NCI-H2081 (cell line): ENCODE measurements at places on chromosomes 7 and 10.

DNA sequence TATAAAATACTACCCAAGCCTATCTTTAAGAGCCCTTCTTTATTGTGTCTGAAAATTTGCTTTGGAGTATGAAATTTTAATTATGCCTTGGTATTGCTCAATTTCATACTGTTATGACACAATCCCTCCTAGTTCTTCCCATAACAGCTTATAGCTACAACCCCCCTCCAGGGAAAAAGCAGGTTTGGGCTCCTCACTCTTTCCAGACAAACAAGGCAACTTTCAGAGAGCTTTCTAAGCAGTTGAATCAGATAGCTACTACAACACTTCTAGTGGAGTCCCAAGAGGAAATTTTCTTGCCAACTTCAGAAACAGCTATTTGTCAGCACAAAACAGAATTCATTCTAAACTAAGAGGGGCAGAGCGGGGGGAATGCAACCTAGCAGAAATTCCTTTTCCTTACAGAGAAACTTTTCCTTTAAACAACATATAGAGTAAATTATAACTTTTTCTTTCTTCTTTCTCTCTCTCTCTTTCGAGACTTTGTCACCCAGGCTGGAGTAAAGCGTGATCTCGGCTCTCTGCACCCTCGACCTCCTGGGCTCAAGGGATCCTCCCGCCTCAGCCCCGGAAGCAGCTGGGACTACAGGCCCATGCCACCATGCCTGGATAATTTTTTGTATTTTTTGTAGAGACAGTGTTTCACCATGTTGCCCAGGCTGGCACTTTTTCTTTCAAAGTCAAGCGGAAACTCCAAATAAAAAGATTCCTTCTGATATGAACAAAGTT lies 26.0 kb upstream of the JMJD1C start:
- DNase-seq, result no peak

GRCh38 chr10:34504534-34504933 lies 310.6 kb downstream of the PARD3 start:
- no peak for DNase-seq

GRCh38 chr7:133797818-133798520 lies 329.2 kb upstream of the LRGUK start:
- no peak for DNase-seq

DNA sequence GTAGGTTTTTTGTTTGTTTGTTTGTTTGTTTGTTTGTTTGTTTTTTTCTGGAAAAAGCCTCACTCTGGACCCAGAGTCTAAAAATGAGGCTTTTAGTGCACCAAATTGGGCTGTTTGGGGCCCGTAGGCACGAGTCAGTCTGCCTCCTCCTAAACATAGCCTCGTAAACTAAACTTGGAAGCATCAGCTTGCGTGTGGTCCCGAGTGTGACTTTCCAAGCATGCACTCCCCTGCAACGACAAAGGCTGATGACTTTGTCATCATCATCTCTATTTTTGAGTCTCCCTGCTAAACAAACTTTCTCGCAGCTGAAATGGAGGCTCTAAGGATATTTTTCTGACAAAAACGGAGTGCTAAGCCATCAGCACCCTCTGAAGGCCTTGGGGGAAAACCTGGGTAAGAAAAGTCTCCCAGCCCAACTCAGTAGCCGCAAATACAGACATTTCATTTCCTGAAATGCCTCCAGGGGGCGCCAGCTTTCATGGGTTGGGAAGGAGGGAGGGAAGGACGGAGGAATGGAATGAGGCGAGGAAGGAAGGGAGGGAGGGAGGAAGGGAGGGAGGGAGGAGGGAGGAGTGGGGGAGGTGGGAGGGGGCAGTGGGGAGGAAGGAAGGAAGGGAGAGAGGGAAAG lies 245.9 kb downstream of the KCNMA1 start:
- DNase-seq, result peak; percentile 74

GRCh38 chr10:31099094-31099493 lies 67.4 kb upstream of the ZNF438 start:
- DNase-seq, result no peak

DNA sequence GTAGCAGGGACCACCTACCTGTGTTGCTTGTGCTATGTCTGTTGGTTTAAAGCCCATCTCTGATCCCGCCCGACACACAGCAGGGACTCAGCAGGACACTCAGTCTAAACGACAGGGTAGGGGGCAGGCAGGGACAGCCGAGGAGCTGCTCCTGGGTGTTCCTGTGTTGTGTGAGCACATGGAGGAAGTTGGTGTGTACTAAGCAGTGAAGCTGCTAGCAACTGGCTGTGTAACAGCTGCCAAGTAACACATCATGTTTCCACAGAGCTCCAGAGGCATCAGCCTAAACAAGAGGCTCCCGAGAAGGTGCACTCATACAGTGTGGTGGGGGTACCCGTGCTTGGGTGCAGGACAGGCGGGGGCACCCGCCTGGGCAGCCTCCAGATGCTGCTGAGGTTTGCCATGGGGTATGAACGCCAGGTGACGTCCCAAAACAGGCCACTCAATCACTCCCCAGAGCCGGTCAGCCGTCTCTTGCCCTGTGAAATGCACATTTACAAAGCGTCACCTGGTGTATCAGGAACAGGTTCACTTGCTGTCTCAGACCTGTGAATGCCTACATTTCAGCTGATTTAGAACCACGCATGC lies 59.6 kb downstream of the PTPRN2 start:
- DNase-seq, result peak; percentile 92

DNA sequence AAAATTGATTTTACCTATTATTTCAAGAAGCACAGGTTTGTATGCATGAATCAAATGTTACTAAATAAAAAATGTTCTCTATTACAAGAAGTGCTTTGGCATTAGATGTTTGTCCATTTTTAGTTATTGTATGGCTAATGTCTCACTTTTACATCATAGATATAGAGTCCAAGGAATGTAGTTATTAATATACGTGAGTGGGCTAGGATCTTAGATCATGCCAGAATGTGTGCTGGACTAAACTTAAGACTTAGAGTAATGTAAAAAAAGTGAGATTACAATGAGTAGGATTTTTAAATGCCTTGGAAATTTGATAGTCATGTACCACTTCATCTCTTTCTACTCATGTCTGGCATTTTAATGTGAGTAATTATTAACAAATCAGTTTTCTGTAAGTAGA lies 196.6 kb downstream of the ARL4A start:
- no peak for DNase-seq

DNA sequence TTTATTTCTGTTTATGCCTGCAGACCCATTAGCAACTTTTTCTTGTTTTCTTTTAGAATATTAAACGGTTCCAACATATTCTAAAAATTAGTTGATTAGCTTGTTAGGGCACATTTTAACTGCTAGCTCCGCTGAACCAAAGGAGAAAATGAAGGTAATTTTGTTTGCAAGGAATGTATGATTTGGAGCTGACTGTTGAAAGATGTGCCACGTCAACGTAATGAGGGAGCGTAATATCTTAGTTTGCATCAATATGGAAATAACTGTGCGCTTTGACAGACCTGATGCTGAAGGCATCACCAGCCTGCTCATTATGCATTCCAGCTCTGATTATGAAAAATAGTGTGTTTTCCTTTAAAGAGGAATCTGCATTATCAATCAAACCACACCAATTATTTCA lies 102.0 kb upstream of the CTBP2 start:
- no peak for DNase-seq

DNA sequence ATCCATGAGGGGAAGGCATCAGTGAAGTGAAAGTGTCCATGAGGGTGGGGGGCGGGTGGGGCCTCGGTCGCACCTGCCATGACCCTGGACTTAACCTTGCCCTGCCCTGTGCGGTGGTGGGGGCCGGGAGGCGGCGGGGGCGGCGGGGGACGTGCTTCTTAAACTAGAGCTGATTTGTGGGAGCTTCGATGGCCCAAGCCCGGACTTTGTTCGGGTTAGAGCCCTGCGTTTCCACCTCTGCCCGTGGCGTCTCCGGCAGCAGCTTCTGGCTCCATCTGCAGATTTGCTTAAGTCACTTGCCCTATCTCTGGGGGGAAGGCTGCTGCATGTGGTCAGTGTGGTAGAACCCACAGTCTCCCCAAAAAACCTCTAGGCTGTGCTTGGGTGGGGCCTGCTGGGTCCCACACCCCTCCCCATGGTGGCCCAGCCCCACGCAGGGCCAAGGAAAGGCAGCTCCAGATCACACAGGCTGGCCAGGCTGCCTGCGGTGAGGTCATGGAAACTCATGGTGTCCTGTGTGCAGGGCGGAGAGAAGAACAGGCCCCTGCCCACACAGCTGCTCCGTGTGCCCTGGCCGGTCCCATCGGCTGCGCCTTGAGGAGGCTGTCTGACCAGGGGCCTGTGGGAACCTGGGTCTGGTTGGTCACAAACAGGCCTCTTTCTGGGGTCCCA lies 93.2 kb downstream of the INPP5A start:
- DNase-seq, result no peak

GRCh38 chr7:4692055-4692454 lies 10.0 kb downstream of the FOXK1 start:
- no peak for DNase-seq

GRCh38 chr10:75613685-75614504 lies 182.5 kb downstream of the LRMDA start:
- DNase-seq, result no peak

GRCh38 chr7:142298627-142299026 lies 40.8 kb upstream of the PRSS58 start:
- DNase-seq, result no peak

DNA sequence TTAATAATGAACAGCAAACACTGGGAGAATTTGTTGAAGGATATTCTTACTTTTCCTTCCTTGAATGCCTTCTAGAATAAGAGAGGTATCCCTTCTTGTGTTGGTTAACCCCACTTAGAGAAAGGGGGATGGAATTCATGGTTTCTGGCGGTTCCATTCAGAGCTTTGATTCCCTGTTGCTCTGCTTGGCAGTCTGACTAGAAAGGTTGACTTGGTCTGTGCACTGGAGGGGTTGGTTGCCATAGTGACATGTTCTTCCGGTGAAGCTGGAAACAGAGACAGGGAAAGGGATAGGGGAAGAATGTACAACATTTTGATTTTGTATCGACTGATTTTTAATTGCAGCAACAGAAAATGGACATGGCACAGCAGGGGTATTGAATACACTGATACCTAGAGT lies 2.5 kb downstream of the TMEM178B start:
- DNase-seq, result peak; percentile 76

DNA sequence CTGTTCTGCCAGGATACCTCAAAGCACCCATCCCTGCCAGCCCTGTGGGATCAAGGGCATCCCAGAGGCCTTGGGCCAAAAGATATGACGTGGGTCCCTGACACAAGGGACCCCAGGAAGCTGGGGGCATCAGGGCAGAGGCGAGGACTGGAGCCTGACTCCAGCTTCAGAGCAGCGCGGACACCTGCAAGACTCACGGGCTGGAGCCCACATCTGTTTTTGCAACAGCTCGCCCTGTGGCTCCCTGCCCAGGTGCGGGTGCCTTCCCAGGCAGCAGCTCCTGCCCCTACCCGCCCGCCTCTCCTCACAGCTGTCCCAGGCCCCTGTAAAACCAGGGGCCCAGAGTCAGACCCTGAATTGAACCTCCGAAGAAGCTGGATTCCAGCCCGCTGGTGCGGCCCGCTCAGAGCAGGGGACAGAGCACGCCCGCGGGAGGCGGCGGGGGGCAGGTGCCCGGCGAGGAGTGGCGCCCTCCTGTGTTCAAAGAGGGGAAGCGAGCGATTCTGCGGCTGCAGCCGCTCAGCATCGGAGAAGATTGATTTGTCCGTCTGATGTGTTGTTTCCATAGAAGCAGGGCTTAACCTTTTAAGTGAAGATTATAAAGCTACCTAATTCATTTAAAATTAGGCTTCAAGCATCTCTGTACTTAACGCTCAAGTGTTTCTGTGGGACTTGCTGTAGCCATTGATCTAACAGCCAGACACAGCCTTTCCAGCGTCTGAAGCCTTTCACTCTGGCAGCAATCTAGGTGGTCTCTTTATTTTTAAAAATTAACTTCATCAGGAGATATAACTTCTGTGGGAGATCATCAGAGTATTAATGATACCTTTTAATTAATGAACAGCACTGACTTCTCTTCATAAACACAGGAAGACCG lies 88.4 kb downstream of the BEND7 start:
- DNase-seq, result peak; percentile 27

DNA sequence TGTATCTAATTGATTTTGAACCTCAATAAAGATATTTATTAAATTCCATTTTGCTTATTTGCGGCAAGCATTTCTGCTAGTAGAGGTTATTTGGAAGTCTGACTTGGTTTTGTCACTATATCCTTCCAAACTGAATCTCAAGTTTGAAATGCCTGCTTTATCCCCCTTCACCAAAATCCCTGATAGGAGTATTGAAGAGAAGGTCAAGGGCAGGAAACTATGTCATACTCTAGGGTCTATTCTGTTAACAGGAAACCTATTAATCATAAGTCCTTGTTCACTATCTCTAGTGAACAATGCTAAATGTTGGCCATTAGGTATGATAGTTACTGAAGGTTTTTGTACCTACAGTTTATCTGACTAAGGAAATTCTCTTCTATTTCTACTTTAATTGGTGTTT lies 11.5 kb downstream of the GNAT3 start:
- DNase-seq, result no peak

GRCh38 chr7:80608336-80608735 lies 30.1 kb upstream of the CD36 start:
- DNase-seq, result no peak

DNA sequence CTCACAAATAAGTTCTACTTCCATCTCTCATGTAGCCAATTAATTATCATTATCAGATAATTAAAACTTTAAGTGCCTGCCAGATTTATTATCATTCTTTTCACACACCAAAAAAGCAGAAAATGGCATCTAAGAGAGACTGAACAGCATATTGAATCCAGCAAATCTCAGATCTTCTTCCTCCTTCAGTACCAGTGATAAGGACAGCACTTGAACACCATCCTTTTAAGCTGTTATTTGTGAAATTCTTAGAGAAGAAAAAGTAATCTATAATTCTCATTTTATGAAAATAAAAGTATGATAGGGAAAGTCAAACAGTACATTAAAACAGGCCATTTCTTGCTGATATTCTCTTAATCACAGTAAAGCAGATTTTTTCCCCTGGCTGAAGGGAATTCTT lies 104.5 kb downstream of the ELAPOR2 start:
- DNase-seq, result no peak

DNA sequence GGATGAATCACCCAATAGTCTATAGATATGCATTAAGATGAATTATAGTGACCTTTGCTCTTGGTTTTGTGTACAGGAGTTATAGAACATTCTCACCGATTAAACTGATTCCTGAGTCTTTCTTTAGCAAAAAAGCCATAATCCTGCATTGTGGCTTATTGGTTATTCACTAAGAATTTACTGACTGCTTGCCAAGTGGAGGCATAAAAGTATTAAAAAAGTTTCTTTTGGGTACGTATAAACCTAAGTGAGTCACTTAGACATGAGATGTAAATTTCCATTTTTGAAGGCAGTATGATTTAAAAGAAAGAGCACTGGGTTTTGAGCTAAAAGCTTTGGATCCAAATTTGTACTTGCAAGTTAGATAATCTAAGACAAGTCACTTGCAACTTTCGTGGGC lies 100.7 kb downstream of the CDK6 start:
- DNase-seq, result no peak
